ENCODE measurements at places on chromosomes 3 and 15.

GRCh38 chr3:165644331-165644730 is 192.9 kb downstream of the BCHE start:
- no peaks in the 10 kb centered on the region for H3K36me3 ChIP-seq
- H3K4me1 ChIP-seq, result no peaks in the 10 kb centered on the region
- H3K27me3 ChIP-seq, result no peaks in the 10 kb centered on the region
- no peak overlapping the region for H3K27ac ChIP-seq

- H3K27me3 ChIP-seq, result no peaks in the 10 kb centered on the region
- no peak overlapping the region for H3K27ac ChIP-seq
- H3K4me1 ChIP-seq, result no peaks in the 10 kb centered on the region
- H3K36me3 ChIP-seq, result no peaks in the 10 kb centered on the region
- DNase-seq, result no peak
Measured at GRCh38 chr3:166080096-166080495, 242.9 kb upstream of the BCHE start.

GRCh38 chr3:67083277-67083676 is 85.2 kb downstream of the KBTBD8 start:
- H3K4me1 ChIP-seq, result peaks cover 4% of the 10 kb centered on the region
- H3K27ac ChIP-seq, result no peak overlapping the region
- no peak overlapping the region for H3K4me3 ChIP-seq
- no peaks in the 10 kb centered on the region for H3K27me3 ChIP-seq

DNA sequence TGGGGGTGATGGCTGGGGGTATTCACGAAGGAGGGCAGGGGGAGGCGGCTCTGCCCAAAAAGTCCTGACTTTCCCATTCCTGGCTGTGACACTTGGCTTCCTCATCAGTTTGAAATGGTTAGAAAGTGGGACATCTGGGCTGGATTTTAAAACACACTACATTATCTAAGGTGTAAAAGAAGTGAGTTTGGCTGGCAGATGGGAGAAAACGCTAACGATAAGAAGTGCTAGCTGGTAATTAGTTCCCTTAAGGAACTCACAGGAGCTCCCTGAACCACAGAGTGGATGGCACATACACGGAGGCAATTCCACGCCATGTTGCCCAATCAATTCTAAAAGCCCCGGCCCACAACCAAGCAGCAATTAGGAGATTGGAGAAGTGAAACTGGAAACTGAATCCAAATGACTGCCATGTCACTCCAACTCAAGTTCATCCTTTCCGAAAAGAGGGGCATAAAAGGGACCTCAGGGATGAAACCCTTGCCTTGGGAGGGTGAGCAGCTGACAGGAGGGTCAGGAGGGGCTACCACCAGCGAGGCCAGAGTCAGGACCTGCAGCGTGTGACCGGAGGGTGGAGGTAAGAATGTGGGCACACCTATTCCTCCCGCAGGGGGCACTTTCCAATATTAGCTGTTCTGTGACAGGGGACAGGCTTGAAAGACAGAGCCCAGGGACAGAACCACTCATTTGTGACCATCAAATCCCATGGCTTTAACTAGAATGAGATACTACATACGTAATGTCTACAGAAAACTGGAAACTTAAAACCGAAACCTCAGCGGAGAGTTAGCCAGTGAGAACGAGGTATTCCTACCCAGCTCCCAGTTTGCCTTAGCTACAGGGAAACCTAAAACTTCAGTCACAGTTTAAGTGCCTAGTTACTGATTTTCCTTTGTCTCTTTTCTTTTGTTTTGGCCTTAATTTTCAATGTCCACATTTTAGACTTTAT is 95.3 kb upstream of the OXTR start:
- H3K36me3 ChIP-seq, result no peaks in the 10 kb centered on the region
- H3K27me3 ChIP-seq, result no peaks in the 10 kb centered on the region
- DNase-seq, result no peak
- H3K27ac ChIP-seq, result no peak overlapping the region
- peaks cover 10% of the 10 kb centered on the region for H3K4me1 ChIP-seq

DNA sequence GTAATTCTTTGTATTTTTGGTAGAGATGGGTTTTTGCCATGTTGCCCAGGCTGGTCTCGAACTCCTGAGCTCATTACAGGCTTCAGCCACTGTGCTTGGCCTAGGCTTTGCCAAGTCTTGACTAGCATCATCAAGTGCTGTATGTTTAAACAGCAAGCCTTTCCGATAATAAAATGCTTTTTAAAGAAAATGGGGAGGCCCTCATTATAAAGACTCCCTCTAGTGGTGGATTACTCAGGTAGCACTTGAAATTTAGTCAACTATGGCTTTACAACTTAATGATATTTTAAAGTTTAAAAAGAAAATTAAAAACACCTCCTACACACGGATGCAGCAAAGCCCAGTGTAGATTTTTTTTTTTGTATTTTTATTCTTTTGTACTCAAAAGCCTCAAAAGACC is 213.6 kb downstream of the GAP43 start:
- H3K36me3 ChIP-seq, result no peaks in the 10 kb centered on the region
- H3K27ac ChIP-seq, result no peak overlapping the region
- H3K4me3 ChIP-seq, result no peak overlapping the region
- no peaks in the 10 kb centered on the region for H3K27me3 ChIP-seq
- DNase-seq, result no peak
- no peaks in the 10 kb centered on the region for H3K4me1 ChIP-seq

- no peak for DNase-seq
- H3K36me3 ChIP-seq, result no peaks in the 10 kb centered on the region
- no peaks in the 10 kb centered on the region for H3K4me1 ChIP-seq
- peaks cover 18% of the 10 kb centered on the region for H3K27me3 ChIP-seq
- no peak overlapping the region for H3K27ac ChIP-seq
- no peak overlapping the region for H3K4me3 ChIP-seq
Measured at GRCh38 chr3:127141921-127142730, 50.8 kb upstream of the PRR23E start.

DNA sequence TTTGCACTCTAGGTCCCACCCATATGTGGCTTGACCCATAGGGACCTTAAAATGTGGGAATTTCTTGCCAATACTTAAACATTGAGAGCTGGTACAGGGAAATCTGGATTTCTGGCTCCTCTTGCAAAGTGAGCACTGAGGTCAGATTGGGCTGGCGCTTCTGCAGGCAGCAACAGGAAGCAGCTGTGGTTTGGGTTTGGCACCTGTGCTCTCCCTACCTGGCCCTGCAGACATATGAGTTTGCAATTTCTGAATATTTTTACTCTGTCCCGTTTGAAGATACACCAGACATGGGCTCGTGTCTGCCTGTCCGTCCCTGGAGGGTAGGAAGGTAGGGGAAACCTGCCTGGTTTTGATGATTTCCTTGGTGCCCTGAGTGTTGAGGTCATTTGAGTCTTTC is 74.8 kb upstream of the SEC13 start:
- no peaks in the 10 kb centered on the region for H3K36me3 ChIP-seq
- no peak for DNase-seq
- H3K27ac ChIP-seq, result no peak overlapping the region
- H3K4me3 ChIP-seq, result no peak overlapping the region
- H3K4me1 ChIP-seq, result no peaks in the 10 kb centered on the region

DNA sequence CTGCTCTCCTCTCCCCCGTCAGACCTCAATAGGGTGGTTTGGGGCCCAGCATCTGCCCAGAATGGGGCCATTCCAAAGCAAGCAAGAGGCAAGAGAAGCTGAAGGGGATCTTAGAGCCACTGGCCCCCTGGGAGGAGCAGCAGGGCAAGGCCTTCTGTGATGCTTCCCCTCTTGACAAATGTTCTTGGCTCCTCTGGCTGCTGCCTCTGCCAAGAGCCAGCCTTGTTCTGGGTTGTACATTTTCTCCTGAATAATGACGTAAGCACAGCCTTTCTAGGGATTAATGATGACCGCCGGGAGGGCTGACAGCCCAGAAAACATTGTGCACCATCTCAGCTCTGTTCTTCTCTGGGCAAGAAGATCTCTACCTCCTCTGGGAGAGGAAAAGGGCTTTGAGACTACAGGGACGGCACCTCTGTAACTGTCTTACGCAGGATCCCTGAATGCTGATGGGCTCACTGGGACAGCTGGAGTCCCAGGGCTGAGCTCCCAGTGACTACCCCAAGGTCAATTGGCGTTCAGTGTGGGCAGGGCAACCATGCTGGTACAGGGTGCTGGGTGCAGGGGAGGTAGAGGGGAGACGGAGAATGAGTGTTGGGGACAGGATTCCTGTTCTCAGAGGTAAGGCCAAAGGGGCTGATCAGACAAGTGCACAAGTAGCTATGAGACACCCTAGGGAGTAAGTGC is 253.3 kb downstream of the FAM43A start:
- no peaks in the 10 kb centered on the region for H3K36me3 ChIP-seq
- peaks cover 2% of the 10 kb centered on the region for H3K4me1 ChIP-seq
- H3K27me3 ChIP-seq, result peaks cover 8% of the 10 kb centered on the region
- no peak overlapping the region for H3K27ac ChIP-seq

DNA sequence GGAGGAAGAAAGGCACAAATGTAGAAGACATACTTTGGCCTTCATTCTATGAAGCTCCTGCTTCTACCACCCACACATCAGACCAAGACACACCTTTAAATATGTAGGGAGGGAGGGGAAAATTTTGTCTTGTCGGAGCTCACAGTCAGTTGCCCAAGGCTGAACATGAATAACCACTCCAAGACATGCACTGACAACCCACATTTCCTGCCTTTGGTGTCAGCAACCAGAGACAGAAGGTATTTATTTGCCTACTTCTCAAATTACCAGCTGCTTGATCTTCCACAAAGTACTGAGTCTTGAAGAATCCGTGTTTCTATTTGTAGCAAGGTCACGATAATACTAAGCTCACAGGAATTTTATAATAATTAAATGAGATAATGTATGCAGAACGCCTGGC is 169.7 kb downstream of the KCNMB2 start:
- no peaks in the 10 kb centered on the region for H3K4me1 ChIP-seq
- no peaks in the 10 kb centered on the region for H3K36me3 ChIP-seq
- no peak overlapping the region for H3K27ac ChIP-seq
- no peaks in the 10 kb centered on the region for H3K27me3 ChIP-seq
- DNase-seq, result no peak
- no peak overlapping the region for H3K4me3 ChIP-seq

GRCh38 chr3:123802007-123802625 is 82.0 kb downstream of the MYLK start:
- no peak for DNase-seq
- peaks cover 2% of the 10 kb centered on the region for H3K36me3 ChIP-seq
- no peaks in the 10 kb centered on the region for H3K27me3 ChIP-seq
- H3K4me1 ChIP-seq, result peaks cover 21% of the 10 kb centered on the region
- no peak overlapping the region for H3K4me3 ChIP-seq
- H3K27ac ChIP-seq, result no peak overlapping the region

GRCh38 chr3:119349354-119350041 is 55.3 kb downstream of the ARHGAP31 start:
- H3K4me1 ChIP-seq, result peaks cover 32% of the 10 kb centered on the region
- no peaks in the 10 kb centered on the region for H3K36me3 ChIP-seq
- H3K4me3 ChIP-seq, result peak overlapping the region; percentile 0

- H3K27ac ChIP-seq, result no peak overlapping the region
- H3K36me3 ChIP-seq, result no peaks in the 10 kb centered on the region
- no peaks in the 10 kb centered on the region for H3K4me1 ChIP-seq
- H3K27me3 ChIP-seq, result no peaks in the 10 kb centered on the region
- H3K4me3 ChIP-seq, result no peak overlapping the region
Measured at GRCh38 chr3:58899953-58900298, 149.9 kb downstream of the CFAP20DC start.

- peaks cover 2% of the 10 kb centered on the region for H3K36me3 ChIP-seq
- H3K4me1 ChIP-seq, result peaks cover 12% of the 10 kb centered on the region
- no peak overlapping the region for H3K27ac ChIP-seq
- H3K27me3 ChIP-seq, result no peaks in the 10 kb centered on the region
Measured at GRCh38 chr3:16338999-16339398, 74.0 kb downstream of the OXNAD1 start.

DNA sequence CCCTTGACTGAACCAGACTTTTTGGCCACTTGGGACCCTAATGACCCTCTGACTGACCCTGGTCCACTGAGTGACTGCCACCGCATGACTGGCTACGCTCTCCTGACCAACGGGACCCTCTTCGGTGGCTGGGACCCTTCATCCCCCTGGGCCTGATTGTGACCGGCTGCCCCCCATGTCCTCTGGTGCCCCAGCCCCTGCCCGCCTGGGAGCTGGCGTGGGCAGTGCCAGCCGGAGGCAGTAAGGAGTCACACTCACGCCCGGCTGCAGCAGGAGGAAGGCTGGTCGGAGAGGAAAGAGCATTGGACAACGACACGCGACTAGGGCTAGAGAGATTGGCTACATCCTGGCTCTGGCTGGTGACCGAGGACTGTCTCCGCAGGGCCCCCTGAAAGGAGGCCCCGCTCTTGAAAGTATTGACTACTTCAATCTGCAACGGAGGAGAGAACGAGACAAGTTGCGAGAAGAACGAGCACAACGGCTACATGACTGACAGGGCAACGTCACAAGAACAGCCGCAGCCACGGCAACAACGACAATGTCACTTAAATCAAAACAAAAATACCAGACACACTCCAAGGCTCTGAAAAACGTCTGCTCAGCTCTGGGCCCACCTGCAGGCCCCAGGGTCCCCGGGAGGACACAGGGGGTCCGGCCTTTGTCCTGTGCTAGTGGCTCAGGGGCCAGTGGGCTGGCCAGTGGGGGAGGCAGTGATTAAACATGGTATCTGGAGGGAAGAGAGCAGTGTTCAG is 15.1 kb upstream of the SEC13 start:
- no peak overlapping the region for H3K4me3 ChIP-seq
- no peaks in the 10 kb centered on the region for H3K27me3 ChIP-seq
- H3K27ac ChIP-seq, result no peak overlapping the region
- H3K36me3 ChIP-seq, result no peaks in the 10 kb centered on the region
- peaks cover 6% of the 10 kb centered on the region for H3K4me1 ChIP-seq

- no peak for DNase-seq
- H3K4me1 ChIP-seq, result peaks cover 5% of the 10 kb centered on the region
- no peaks in the 10 kb centered on the region for H3K36me3 ChIP-seq
Measured at GRCh38 chr15:101162701-101163483, 89.0 kb downstream of the CHSY1 start.

- no peak overlapping the region for H3K27ac ChIP-seq
- peak; percentile 67 for DNase-seq
- no peak overlapping the region for H3K4me3 ChIP-seq
- peaks cover 3% of the 10 kb centered on the region for H3K4me1 ChIP-seq
- H3K27me3 ChIP-seq, result peaks cover 12% of the 10 kb centered on the region
Measured at GRCh38 chr15:75732809-75733451, 20.3 kb upstream of the CSPG4 start.

DNA sequence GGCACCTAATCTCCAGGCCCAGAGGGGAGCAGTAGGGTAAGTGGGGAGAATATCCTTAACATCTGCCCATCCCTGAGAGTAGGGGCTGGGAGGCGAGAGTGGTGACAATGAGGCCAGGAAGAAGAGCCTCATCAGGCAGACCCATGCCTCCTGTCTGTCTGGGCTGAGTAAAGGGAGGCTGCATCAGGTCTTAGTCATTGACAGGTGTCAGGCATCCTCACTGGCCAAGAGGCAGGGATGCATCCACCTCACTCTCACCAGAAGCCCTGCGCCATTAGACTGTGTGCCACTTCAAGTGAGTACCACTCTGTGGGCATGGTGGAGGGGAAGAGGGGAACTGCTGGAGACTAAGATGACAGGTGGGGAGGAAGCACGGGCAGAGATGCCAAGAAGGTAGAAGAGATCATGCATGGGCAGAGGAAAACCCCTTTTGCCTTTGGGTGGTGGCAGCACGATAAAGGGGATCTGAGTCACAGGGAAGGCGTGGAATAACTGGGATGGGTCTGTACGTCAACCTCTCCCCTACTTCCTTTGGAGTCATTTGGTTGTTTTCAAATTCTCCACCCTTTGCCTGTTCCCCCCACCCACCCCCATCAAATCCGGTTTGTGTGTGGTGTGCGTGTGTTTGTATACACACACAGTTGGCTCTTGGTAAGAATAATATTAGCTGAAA is 14.1 kb downstream of the ANAPC13 start:
- no peaks in the 10 kb centered on the region for H3K27me3 ChIP-seq
- H3K4me1 ChIP-seq, result peaks cover 6% of the 10 kb centered on the region
- no peak overlapping the region for H3K27ac ChIP-seq
- H3K36me3 ChIP-seq, result peaks cover 15% of the 10 kb centered on the region

Data from neuronal stem cell (in vitro differentiated cells).